ENCODE measurements at places on chromosomes 2 and 18.

- DNase-seq, result no peak
Observed at GRCh38 chr2:28413152-28413898, 20.7 kb downstream of the FOSL2 start.

DNA sequence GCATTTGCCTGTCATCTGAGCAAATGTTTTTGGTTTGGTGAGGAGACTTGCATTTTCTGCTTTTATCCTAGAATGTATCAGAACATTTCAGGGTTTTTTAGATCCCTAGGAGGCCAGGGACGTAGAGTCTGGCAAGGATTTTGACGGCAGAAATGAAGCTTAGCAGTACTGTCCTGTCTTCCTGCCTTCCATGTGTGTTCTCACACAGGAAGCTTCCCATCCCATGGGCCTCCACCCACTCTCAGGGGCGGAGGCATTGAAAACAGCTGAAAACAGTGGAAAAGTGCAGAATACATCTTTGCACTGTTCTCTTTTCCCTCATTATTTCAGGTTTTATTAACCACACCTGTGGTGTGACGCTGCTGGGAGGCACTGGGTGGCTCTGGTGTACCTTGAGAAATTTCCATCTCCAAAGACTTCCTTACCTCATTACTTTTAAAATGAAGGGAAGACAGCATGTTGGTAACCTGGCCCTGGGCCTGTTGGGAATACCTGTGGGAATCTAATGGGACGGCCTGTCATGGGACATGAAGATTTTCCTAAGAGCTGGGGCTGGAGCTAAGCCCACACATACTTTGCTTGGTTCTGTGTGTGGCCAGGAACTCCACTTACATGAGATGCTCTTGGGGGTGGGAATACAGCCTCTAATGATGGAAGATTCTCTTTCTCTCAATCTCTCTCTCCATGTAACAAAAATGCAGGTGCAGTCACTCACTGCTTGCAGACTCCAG, 20.5 kb downstream of the PCARE start:
- no peak for DNase-seq

DNA sequence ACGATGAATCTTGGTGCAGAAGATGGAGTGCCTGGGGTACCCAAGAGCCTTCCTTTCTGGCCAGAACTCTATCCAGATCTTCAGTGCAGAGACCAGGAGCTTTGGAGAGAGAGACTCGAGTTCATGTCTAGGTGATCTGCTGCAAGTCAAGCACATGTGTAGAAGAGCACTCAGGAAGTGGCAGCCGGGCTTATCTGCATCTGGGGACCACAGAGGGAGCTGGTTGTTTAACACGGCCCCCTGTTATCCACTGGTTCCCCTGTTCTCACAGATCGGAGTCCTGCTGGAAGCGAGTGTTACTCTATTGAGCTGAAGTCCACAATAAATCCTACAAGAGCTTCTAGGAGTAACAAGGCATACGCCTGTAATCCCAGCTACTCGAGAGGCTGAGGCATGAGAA, 128.3 kb downstream of the ACOXL start:
- no peak for DNase-seq

GRCh38 chr2:133053541-133053940, 383.5 kb upstream of the LYPD1 start:
- no peak for DNase-seq

GRCh38 chr2:71243634-71244301, 16.9 kb upstream of the PAIP2B start:
- DNase-seq, result no peak

DNA sequence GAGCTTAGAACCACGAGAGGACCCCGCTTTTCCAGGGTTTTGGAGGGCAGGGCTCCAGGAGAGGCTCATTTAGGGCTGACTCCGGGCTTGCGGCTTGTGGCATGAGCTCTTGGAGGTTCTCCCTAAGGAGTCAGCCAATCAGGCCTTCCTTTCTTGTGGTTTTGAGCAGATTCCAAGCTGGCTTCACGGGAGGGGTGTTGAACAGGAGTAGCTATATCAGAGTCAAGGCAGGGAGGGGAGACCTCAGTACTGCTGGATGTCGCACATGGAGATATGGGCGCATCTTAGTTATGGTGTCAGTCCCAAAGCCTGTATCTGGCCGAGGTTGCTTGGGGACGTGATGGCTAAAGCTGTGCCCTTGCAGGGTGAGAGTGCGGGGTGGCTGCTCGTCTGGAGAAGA, 98.6 kb downstream of the AGAP1 start:
- DNase-seq, result no peak

GRCh38 chr18:60413944-60414547, 41.5 kb upstream of the MC4R start:
- no peak for DNase-seq

DNA sequence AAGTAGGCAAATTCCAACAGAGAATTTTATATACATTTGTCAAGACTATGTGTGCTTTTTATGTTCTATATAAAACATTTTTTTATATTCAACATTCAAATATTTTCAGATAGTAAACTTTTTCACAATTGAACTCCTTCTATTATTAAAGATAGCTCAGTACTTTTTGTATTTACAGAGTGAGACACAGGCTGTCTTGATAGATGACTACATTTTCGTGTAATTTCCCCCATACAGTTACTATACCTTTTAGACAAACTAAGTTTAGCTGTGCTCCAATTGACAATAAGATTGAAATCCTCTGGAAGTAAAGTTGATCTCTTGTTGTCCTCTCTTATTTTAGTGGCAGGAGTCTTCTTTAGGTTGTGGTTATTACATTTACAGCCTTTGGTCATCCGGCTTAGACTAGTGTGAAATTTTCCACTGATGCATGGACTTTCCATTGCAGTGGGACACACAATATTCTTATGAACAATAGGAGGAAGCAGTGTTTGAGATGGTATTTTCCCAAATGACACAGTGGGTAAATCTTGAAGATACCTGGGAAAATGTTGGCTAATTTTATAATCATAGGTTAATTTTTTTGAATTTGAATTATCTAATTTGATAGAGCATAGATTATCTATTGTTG, 21.0 kb downstream of the ZSWIM2 start:
- no peak for DNase-seq

- no peak for DNase-seq
Observed at GRCh38 chr2:105744909-105745853, at the start of gene NCK2. Gene NCK2, plus strand, starts transcription at chr2:105744912. Its CDS starts 110,152 bp downstream, at chr2:105855064.

GRCh38 chr2:50751311-50752031, 280.5 kb downstream of the NRXN1 start:
- no peak for DNase-seq

DNA sequence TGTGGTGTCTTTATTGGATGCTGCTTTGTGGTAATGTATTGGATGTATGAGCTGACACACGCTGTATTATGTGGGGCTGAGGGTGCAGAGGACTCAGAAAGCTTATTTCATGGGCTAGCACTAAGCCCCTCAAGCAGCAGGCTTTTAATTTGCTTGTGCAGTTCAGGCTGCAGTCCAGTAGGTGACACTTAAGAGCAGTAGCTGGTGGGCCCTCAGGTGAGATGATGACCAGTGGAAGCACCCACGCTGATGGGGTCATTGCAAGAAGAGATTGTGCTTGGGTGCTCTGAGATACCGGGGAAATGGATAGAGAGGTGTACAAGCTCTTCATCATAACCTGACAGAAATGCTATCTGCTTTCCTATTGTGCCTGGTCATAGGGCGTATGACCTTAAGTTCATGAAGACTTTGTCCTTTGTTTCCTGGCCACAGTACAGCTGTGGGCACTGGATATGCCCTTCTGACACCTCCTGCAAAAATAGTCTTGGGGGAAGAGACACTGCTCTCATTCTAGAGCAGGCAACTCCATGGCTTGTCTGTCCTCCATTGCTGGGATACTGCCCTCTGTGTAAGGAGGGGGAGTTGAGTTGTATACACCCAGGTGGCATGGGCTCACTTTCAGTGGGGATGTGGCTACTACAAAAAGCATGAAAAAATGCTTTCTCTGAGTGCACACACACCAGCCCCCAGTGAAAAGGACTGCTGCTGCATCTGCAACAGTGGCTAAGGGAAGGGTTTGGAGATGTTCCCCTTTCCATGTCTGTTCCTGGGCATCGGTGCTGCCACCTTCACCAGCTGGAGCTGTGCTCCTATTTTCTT, 205.7 kb upstream of the ZSWIM2 start:
- DNase-seq, result no peak

DNA sequence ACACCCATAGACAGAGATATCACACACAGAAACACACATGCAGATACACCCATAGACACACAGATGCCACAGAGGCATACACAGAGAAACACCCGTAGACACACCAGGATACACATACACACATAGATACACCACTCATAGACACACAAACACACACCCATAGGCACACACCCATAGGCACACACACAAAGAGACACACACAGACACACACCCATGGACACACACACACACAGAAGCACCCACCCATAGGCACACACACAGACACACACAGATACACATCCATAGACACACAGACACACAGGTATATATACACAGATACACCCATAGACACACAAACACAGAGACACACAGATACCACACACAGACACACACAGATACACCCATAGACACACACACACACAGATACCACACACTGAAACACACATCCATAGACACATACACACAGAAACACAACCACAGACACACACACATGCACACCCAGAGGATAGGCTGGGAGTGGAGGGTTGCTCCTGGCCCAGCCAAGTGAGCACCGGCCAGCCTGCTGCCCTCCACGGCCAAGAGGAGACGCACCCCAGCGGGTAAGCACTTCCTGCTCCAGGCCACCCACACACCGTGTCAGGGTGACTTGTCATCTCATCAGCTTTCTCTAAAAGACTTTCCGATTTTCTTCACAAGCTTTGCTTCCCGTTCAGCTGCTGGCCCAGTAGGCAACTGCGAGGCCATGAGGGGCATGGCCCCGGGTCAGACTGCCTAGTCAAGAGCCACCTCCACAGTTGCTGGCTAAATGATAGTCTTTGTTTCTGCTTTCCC, 14.1 kb upstream of the CNNM3 start:
- DNase-seq, result no peak

DNA sequence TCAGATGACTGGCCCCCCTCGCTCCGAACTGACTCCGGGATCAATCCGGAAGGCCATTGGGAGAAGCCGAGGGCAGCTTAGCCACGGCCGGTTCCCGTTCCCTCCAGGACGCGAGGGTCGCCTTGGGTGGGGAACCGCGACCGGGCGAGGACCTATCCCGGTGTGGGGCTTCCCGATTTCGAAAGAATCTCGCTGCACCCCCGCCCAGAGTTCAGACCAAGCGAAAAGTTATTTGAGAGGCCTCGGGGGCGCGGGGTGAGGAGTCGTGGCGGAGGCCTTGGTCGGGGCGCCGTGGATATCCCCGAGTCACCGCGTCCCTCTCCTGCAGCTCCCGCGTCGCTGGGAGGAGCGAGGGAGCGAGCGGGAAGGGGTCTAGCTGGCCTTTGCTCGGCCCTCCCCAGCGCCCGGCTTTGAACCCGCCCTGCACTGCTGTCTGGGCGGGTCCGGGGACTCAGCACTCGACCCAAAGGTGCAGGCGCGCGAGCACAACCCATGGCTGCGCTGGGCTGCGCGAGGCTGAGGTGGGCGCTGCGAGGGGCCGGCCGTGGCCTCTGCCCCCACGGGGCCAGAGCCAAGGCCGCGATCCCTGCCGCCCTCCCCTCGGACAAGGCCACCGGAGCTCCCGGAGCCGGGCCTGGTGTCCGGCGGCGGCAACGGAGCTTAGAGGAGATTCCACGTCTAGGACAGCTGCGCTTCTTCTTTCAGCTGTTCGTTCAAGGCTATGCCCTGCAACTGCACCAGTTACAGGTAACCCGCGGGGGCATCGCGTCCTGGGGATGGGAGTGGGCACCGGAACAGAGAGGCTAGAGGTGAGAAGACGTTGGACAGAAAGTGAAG, at the start of gene CYP27A1:
Gene CYP27A1 (plus strand): TSS at position 457 of the 837 bp plus-strand sequence. CDS start 36 bp downstream, at position 493.
- DNase-seq, result no peak

DNA sequence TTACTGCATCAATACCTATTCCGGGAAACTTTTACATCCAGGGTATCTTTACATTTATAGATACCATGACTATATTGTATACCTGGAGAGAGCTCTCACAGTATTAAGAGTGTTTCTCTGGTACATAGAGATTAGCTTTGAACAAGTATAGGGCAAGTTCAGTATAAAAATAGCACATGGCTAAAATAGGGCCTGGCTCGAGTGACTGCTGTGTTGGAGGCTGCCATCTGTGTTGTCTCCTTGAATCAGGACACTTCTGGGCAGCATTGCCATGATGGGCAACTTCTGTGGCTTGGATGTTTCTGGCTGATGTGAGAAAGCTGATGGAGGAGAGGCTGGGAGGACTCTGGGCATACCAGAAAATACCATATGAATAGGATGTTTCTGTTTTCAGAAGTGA, 18.7 kb downstream of the ARHGAP28 start:
- DNase-seq, result no peak

DNA sequence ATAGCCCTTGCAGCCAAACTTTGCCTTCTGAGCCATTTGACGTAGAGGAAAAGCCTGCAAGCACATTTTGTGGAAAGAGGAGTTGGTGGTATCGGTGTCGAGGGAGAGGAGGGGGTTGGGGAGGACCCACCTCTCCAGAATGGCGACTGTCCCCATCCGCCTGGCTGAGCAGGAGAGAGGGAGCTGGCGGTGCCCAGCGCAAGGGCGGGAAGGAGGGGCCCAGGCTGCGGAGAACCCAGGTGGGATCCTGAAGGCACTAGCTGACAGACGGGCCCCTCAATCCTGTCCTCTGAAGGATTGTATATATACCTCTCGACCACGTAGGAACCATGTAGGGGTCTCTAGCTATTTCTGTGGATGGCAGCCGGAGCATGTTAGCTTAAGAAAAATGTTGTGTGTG, 200.3 kb downstream of the LOXHD1 start:
- DNase-seq, result no peak

DNA sequence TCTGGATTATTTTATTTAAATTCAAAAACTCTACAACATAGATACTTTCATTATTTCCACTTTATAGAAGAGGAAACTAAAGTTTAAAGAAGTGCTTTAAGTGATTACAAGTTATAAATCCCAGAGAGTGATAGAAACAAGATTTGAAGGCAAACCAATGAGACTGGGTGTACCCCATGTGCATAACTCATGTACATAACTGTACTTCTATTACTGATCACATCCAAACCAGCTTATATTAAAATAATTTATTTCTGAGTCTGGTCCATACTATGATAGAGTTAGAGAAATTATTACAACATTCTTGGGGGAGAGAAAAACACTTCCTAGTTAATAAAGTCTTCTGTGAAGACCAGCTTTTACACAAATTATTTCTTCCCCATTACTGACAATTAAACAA, 221.4 kb downstream of the EXOC6B start:
- no peak for DNase-seq

DNA sequence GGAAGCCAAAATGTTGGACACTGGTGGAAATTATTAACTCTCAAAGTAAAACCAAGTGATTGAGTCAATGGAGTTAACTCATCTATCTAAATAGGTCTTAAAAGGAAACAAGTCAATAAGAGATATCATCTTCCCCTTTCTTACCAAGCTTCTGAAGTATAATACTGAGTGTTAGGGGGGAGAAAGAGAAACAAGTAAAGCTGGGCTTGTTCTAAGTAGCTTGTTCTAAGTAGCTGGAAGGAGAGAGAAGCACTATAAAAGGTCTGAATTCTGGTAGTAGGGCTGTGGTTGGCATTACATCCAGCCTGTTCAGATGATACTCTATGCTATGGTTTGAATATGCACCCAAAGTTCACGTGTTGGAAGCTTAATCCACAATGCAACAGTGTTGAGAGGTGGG, 26.8 kb downstream of the YES1 start:
- no peak for DNase-seq

GRCh38 chr2:109049022-109049421, 60.0 kb upstream of the EDAR start:
- no peak for DNase-seq
